ENCODE measurements at places on chromosomes 2 and 18. TPM values are rescaled to one million over a fixed set of nuclear protein-coding genes. Genes with fewer than 3 reads are reported as not detected.

GRCh38 chr18:26710470-26711096 is 154.9 kb downstream of the AQP4 start:
- H3K36me3 ChIP-seq, result no peaks in the 10 kb centered on the region
- no peak overlapping the region for H3K27ac ChIP-seq
- H3K4me3 ChIP-seq, result no peak overlapping the region

GRCh38 chr2:176960736-176961520 is 251.7 kb upstream of the HNRNPA3 start:
- H3K4me3 ChIP-seq, result no peak overlapping the region
- DNase-seq, result no peak
- no peaks in the 10 kb centered on the region for H3K36me3 ChIP-seq
- H3K27ac ChIP-seq, result no peak overlapping the region

- no peaks in the 10 kb centered on the region for H3K27me3 ChIP-seq
- DNase-seq, result no peak
- H3K4me1 ChIP-seq, result no peaks in the 10 kb centered on the region
- H3K4me3 ChIP-seq, result no peak overlapping the region
- peaks cover 3% of the 10 kb centered on the region for H3K36me3 ChIP-seq
These were observed 37.7 kb downstream of the HS1BP3 start for GRCh38 chr2:20612925-20613916.

- H3K4me1 ChIP-seq, result no peaks in the 10 kb centered on the region
- H3K27ac ChIP-seq, result no peak overlapping the region
- H3K36me3 ChIP-seq, result no peaks in the 10 kb centered on the region
- H3K27me3 ChIP-seq, result no peaks in the 10 kb centered on the region
- DNase-seq, result no peak
These were observed 114.2 kb upstream of the SULT1C3 start for GRCh38 chr2:108125581-108125980.

DNA sequence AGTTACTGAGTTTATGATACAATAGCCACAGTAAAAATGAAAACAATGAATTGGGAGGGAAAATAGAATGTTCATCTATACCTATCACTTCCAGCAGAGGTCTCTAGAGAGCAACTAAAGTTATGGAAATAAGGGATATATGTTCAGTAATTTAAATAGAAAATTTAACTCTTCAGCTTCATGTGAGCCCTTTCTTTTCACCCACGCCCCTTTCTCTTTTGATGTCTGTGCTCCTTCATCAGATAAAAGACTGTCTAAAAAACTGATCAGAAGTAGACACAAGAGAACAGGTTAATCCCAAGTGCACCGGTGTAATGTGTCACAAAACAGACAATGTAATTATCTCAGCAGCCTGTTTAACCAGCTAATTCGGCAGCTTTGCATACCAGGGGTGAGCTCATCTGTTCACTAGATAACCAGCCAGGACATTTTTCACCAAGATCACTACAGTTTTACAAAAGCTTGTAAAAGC is 238.5 kb upstream of the ERBB4 start:
- no peak for DNase-seq
- no peak overlapping the region for H3K4me3 ChIP-seq
- no peaks in the 10 kb centered on the region for H3K4me1 ChIP-seq
- H3K27me3 ChIP-seq, result peaks cover 6% of the 10 kb centered on the region
- H3K27ac ChIP-seq, result no peak overlapping the region

GRCh38 chr2:234633581-234634230 is 136.8 kb upstream of the ARL4C start:
- H3K4me1 ChIP-seq, result no peaks in the 10 kb centered on the region
- H3K27ac ChIP-seq, result no peak overlapping the region
- H3K36me3 ChIP-seq, result no peaks in the 10 kb centered on the region
- H3K4me3 ChIP-seq, result no peak overlapping the region

DNA sequence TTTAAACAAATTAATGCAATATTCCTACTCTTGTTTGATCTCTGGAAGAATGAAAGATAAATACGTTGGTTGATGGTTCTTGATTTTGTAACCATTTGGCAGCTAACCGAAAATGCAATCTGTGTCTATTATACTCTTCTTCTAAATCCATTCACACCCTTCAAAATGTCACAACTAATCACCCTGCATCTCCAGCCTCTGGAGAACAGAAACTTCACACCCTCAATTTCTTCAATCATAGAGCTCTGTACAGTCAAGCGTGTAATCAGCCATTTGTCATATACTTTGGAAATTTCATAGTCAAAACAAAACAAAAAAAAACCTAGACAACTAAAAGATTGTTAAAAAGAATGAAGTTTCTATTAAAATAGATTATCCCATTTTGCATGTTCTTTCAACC is 1482.3 kb upstream of the LRRTM1 start:
- no peak overlapping the region for H3K27ac ChIP-seq
- H3K36me3 ChIP-seq, result no peaks in the 10 kb centered on the region
- no peaks in the 10 kb centered on the region for H3K4me1 ChIP-seq
- H3K4me3 ChIP-seq, result no peak overlapping the region

- no peaks in the 10 kb centered on the region for H3K27me3 ChIP-seq
- H3K36me3 ChIP-seq, result no peaks in the 10 kb centered on the region
- H3K4me1 ChIP-seq, result no peaks in the 10 kb centered on the region
These were observed 86.4 kb upstream of the FN1 start for GRCh38 chr2:215522237-215522636.

The TIMM21 gene
- 25.8 TPM for total RNA-seq

The TIGD1 gene
- 10.5 TPM for total RNA-seq

The CPSF3 gene
- 75.0 TPM for total RNA-seq

The ERICH2 gene
- total RNA-seq, result 0.46 TPM

The RAPGEF4 gene
- total RNA-seq, result 0.19 TPM

The C2orf78 gene
- total RNA-seq, result not detected

The CDKL4 gene
- 0.30 TPM for total RNA-seq

The SLC11A1 gene
- total RNA-seq, result not detected

Data from activated T-cell treated with anti-CD3 and anti-CD28 coated beads, Interleukin-2, amount 50 U/mL, for 72 hours (primary cell).